Activated T-helper 2 cell treated with anti-CD3 and anti-CD28 coated beads, Interferon-gamma antibody, Interleukin-2, Interleukin-4, amounts not matched to agents 10 μg/mL and 5 μg/mL and 100 μg/mL, durations not matched to agents 14 hours and 24 hours and 36 hours (primary cell): ENCODE measurements at places on chromosomes 4 and X. TPM values are rescaled to one million over a fixed set of nuclear protein-coding genes. Genes with fewer than 3 reads are reported as not detected.

Gene TMEM144
- total RNA-seq, result 0.16 and 0.23 TPM in 2 replicates

- no peak for DNase-seq
- no peak overlapping the region for H3K4me3 ChIP-seq
- H3K4me1 ChIP-seq, result peaks cover 4% of the 10 kb centered on the region
- H3K27ac ChIP-seq, result no peak overlapping the region
These were observed 205.3 kb downstream of the ARAP2 start for GRCh38 chr4:36039026-36039425.

Gene INPP4B
- 64.8 and 70.1 TPM in 2 replicates for total RNA-seq

- no peak for DNase-seq
- no peak overlapping the region for H3K4me3 ChIP-seq
- peaks cover under 1% of the 10 kb centered on the region for H3K4me1 ChIP-seq
- H3K27me3 ChIP-seq, result peaks cover 32% of the 10 kb centered on the region
- no peaks in the 10 kb centered on the region for H3K36me3 ChIP-seq
These were observed 7.7 kb upstream of the APBB2 start for GRCh38 chr4:41221850-41222645.

GRCh38 chr4:94714365-94715160, 43.2 kb upstream of the BMPR1B start:
- H3K27me3 ChIP-seq, result no peaks in the 10 kb centered on the region
- H3K4me1 ChIP-seq, result no peaks in the 10 kb centered on the region
- H3K36me3 ChIP-seq, result no peaks in the 10 kb centered on the region
- no peak for DNase-seq

GRCh38 chr4:100593935-100594334, 76.1 kb upstream of the EMCN start:
- H3K4me1 ChIP-seq, result no peaks in the 10 kb centered on the region
- no peaks in the 10 kb centered on the region for H3K36me3 ChIP-seq
- no peak overlapping the region for H3K4me3 ChIP-seq
- peaks cover 2% of the 10 kb centered on the region for H3K27me3 ChIP-seq
- no peak for DNase-seq

Gene HEPH
- not detected in 2 replicates for total RNA-seq

Gene GSX2
- total RNA-seq, result not detected in 2 replicates

Gene MFAP3L
- 0.14 and 0.16 TPM in 2 replicates for total RNA-seq

GRCh38 chr4:137125011-137125410, 407.3 kb downstream of the PCDH18 start:
- H3K27me3 ChIP-seq, result no peaks in the 10 kb centered on the region
- H3K4me3 ChIP-seq, result no peak overlapping the region
- H3K36me3 ChIP-seq, result no peaks in the 10 kb centered on the region
- no peak for DNase-seq
- H3K27ac ChIP-seq, result no peak overlapping the region

DNA sequence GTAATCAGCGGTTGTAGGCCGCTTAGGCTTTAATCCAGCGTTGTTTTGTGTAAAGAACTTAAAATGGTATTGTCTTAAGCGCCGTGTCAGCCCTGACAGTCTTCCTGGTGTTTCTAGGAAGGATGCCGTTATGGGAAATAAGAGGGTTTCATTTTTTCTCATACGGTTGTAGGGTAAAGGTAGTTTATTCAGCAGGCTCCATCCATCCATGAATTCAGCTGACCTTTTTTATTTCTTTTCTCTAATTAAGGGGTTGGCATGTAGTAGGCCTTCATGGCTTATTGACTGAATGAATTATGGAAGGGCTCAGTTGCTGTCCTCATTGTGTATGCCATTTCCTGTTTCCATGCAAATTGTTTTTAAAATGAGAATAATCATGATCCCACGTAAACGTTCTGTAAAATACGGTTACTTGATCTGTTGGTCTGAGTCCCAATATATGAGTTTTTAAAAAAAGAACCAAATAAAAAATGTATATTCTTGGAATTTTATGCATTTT, 693 bp downstream of the OCIAD1 start:
- H3K27ac ChIP-seq, result peak overlapping the region; percentile 100
- no peak for DNase-seq
- peak overlapping the region; percentile 100 for H3K4me3 ChIP-seq

GRCh38 chr4:107066621-107067020, 30.5 kb upstream of the DKK2 start:
- no peak overlapping the region for H3K4me3 ChIP-seq
- no peaks in the 10 kb centered on the region for H3K27me3 ChIP-seq
- no peaks in the 10 kb centered on the region for H3K36me3 ChIP-seq
- peaks cover 2% of the 10 kb centered on the region for H3K4me1 ChIP-seq

Gene RHOXF2B
- total RNA-seq, result not detected in 2 replicates

GRCh38 chrX:53356186-53356585, 66.3 kb downstream of the SMC1A start:
- H3K36me3 ChIP-seq, result no peaks in the 10 kb centered on the region
- H3K27ac ChIP-seq, result no peak overlapping the region
- no peaks in the 10 kb centered on the region for H3K27me3 ChIP-seq
- H3K4me1 ChIP-seq, result no peaks in the 10 kb centered on the region

Gene TCEAL7
- not detected in 2 replicates for total RNA-seq

DNA sequence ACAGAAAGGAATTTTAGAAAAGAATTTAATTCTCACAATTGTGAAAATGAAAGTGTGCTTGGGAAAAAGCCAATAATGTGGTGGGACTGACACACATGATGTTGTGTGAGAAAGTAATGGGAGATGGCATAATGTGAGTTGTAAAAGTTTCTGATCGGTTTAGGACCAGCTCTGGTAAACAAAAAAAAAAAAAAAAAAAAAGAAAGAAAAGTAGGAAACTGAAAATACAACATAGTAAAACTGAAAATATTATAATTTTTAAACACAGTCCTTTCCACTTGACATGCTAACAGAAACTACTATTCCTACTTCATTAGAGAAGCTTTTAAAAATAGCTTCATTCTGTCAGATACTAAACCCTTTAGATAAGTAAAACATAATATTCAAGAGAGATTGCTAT, 28.2 kb downstream of the RAP1GDS1 start:
- peaks cover 47% of the 10 kb centered on the region for H3K4me1 ChIP-seq
- H3K36me3 ChIP-seq, result peaks cover 18% of the 10 kb centered on the region
- H3K27ac ChIP-seq, result peak overlapping the region; percentile 76
- H3K27me3 ChIP-seq, result no peaks in the 10 kb centered on the region
- peak overlapping the region; percentile 42 for H3K4me3 ChIP-seq
- DNase-seq, result no peak

Gene SPIN2A
- total RNA-seq, result 0.76 and 0.84 TPM in 2 replicates

Gene COX7B2
- not detected in 2 replicates for total RNA-seq

DNA sequence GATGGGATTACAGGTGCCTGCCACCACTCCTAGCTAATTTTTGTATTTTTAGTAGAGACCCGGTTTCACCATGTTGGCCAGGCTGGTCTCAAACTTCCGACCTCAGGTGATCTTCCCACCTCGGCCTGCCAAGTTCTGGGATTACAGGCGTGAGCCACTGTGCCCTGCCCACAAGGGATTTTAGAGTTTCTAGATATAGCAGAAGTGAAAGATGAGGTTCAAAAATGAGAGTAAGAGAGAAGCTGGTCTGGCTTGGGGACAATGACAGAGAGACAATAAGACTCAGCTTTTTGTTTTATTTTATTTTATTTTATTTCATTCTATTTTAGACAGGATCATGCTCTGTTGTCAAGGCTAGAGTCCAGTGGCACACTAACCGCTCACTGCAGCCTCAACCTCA, 30.6 kb downstream of the TRIM61 start:
- H3K27me3 ChIP-seq, result peaks cover 13% of the 10 kb centered on the region
- DNase-seq, result no peak
- H3K4me1 ChIP-seq, result no peaks in the 10 kb centered on the region
- H3K4me3 ChIP-seq, result no peak overlapping the region

Gene SSX4B
- not detected in 2 replicates for total RNA-seq

Gene DUSP21
- total RNA-seq, result not detected in 2 replicates
